ENCODE measurements at places on chromosomes 12 and 14.

DNA sequence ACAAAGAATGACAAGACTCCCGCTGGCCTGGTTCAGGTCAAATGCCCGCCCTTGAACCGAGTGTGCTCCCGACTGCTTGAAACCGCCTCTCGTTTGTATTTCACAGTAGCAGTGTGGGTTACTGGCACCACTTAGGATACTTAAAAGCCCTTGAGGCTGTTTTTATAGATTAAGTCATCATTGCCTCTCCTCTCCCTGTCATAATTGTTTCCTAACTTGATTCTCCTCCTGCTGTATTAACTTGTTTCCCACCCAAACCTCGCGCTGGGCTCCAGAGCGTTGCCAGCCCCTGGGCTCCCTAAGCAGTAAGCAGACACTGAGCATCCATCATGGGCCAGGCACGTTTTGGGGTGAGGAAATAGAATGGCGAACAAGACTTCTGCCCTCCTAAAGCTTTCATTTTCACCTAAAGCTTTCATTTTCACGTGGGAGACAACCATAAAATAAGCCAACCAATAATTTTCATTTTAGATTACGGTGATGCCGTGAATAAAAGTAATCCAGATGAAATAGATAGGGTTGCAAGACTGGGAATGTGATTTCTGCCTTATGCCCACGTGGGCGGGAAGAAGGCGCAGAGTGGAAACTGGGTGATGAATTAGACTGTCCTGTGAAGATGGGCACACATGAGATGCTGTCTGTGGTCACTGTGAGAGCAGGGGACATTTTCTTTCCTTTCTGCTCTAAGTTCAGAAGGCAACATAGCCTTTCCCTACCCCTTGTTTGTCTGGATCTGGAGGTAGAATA lies 97.5 kb downstream of the PPP2R5C start:
- DNase-seq = no peak

GRCh38 chr12:55908726-55909512 lies 18.8 kb downstream of the PYM1 start:
- no peak for DNase-seq

DNA sequence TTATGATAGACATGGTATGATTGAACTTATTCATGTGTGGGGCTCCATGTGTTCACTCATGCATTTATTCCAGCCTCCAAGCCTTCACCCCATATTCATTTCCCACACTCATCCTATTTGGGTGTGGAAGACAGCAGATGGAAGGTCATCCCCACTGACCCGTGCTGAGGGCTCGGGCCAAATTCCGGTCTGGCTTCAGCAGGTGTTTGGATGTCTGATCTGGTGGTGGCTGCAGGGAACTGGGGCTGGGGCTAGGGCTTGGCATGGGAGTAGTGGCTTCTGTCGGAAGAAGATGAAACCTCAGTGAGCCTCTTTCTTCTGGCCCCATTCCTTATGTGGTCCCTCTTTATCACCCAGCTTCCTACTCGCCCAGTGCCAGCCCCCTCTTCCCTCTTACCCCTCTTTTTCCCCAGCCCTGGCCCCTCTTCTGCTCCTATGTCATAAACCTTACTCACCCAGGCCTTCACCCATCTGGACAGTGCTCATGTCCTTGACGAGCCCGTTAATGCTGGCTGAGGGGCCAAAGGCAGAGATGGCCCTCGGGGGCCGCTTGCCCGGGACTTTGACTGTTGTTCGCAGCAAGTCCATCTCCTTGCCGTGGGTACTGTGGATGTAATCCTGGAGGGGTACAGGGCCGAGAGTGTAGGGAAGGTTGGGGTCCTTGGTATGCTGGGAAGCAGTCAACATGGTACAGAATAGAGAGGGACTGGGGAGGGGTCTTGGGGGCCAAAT lies 8.0 kb downstream of the AGAP2 start:
- no peak for DNase-seq

DNA sequence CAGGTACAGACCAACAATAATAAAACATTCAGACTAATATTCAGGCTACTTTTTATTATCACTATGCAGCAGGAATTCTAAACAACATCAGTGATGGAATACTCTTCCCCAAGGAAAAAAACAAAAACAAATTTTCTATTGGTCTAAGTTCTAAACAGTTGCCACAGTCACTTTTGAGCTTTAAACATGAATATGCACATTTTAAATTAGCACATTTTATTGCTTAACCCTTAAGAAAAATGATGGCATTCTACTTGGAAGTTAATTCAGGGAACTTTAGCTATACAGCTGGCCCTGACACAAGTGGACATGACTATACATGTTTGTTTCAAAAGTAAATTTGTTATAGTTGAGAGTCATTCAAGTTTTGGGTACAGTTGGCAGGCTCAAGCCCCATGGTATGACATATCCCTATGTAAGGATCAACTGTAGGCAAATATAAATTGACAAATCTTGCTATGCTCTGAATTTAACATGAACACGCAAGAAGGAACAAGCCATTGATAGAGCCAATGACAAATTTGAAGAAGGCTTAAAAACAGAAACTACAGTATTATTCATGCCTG lies 224.3 kb upstream of the AMIGO2 start:
- DNase-seq = no peak

GRCh38 chr14:96126783-96127271 lies 77.8 kb upstream of the BDKRB2 start:
- DNase-seq = no peak

DNA sequence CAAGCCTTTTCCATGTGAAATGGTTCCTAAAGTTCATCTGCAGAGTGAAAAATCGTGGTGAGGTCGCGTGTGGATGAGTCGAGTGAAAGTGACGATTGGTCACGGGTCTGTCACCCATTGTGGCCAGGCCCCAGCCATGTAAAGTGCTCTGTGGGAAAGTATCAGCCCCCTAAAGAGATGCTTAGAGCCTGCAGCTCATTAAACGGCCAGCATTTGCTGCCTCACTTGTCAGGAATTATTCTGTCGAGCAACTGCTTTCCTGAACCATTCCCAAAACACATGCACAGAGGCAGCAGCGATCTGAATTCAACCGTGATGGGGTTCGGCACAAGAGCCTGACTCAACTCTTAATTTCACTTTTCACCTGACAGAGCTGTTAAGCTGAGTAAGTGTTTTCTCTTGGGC lies 16.0 kb downstream of the DBX2 start:
- DNase-seq = no peak

- DNase-seq = no peak
Measured at GRCh38 chr12:111409780-111410430, 4.2 kb downstream of the SH2B3 start.

- DNase-seq = no peak
Measured at GRCh38 chr14:83470959-83471695, 1937.5 kb upstream of the SEL1L start.

- no peak for DNase-seq
Measured at GRCh38 chr12:8985213-8985754, 4.1 kb upstream of the KLRG1 start.

- DNase-seq = no peak
Measured at GRCh38 chr14:65003394-65003793, 16.7 kb downstream of the FNTB start.

GRCh38 chr14:78254911-78255461 lies 84.8 kb downstream of the NRXN3 start:
- no peak for DNase-seq

GRCh38 chr14:69002069-69002468 lies 23.0 kb upstream of the ACTN1 start:
- DNase-seq = no peak

GRCh38 chr12:85713373-85713772 lies 122.8 kb downstream of the RASSF9 start:
- no peak for DNase-seq

- no peak for DNase-seq
Measured at GRCh38 chr14:60651796-60652673, 2.8 kb upstream of the SIX1 start.

DNA sequence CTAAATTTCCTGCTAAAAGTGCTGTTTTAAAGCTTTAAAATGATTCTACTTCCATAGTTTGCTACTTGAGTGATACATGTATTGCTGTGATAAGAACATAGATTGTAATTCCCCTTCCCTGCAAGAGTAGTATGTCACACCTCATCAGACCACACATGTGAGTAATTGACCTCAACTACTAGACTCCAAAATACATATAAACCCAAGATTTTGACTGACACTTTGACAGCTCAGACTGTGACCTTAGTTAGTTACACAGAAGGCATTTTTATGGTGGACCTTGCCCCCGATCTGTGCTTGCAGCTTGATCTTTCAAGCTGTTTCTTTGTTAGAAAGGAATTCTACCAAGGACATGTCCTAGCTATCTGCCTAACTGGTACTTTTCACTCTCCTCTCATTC lies 18.6 kb downstream of the APOBEC1 start:
- DNase-seq = no peak

GRCh38 chr12:83141460-83141994 lies 454.8 kb downstream of the TMTC2 start:
- DNase-seq = no peak

All from activated T-helper 9 cell treated with anti-CD3 and anti-CD28 coated beads, Interleukin-2, amount 50 U/mL, for 16 hours (primary cell).